Esophagus squamous epithelium (tissue), 5 donors: ENCODE measurements at places on chromosomes 5 and 9. TPM values are rescaled to one million over a fixed set of nuclear protein-coding genes. Genes with fewer than 3 reads are reported as not detected.

BTNL3 gene
- not detected for total RNA-seq

- no peaks in the 10 kb centered on the region for H3K36me3 ChIP-seq
- peak overlapping the region; percentile 39 for H3K4me3 ChIP-seq
- no peak for DNase-seq
Observed at GRCh38 chr9:136328622-136329041, 1.3 kb downstream of the GPSM1 start.

DNA sequence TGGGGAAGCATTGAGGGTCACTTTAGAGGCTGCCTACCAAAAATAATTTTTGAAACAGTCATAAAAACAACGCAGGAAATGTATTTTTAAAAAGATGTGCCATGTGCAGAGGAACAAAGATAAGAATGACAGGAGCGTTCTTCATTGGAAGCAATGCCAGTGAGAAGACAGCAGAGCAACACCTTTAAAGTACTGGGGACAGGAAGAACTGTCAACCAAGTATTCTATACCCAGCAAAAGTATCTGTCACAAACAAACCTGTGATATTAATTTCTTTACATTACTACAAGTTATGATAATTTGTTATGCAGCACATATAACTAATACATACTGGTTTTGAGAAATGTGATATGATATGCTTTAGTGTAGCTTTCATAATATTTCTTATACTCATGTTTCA, 675.6 kb downstream of the IRX1 start:
- DNase-seq: no peak
- no peak overlapping the region for H3K27ac ChIP-seq
- H3K4me3 ChIP-seq: no peak overlapping the region

DNA sequence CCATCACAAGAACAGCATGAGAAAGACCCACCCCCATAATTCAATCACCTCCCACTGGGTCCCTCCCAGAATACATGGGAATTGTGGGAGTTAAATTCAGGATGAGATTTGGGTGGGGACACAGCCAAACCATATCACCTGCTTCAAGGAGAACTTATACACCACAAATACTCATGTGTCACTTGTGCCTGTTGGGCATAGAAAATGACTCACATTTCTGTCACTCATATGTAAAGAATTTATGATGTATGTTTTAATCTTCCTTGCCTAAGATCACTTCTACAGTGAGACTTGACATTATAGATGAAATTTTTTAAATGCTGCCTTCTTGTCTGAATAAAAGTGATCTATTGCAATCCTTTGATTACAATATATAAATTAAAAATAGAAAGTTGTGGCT, 23.0 kb upstream of the PRDM6 start:
- DNase-seq: no peak
- H3K36me3 ChIP-seq: no peaks in the 10 kb centered on the region

GRCh38 chr9:4287886-4288588, 11.8 kb downstream of the GLIS3 start:
- H3K27me3 ChIP-seq: no peaks in the 10 kb centered on the region
- DNase-seq: no peak
- no peak overlapping the region for H3K27ac ChIP-seq
- H3K4me3 ChIP-seq: no peak overlapping the region

- peaks cover 13% of the 10 kb centered on the region for H3K4me1 ChIP-seq
- no peaks in the 10 kb centered on the region for H3K27me3 ChIP-seq
- DNase-seq: no peak
- H3K27ac ChIP-seq: no peak overlapping the region
- no peaks in the 10 kb centered on the region for H3K36me3 ChIP-seq
Observed at GRCh38 chr9:112025850-112026249, 129.2 kb downstream of the UGCG start.

- no peak for DNase-seq
- no peaks in the 10 kb centered on the region for H3K27me3 ChIP-seq
- peaks cover 63% of the 10 kb centered on the region for H3K4me1 ChIP-seq
- no peaks in the 10 kb centered on the region for H3K36me3 ChIP-seq
- H3K27ac ChIP-seq: peak overlapping the region; percentile 92
Observed at GRCh38 chr5:72451741-72452505, 55.3 kb downstream of the ZNF366 start.

FSD1L gene
- 0.67 TPM for total RNA-seq

- no peak overlapping the region for H3K27ac ChIP-seq
- H3K4me3 ChIP-seq: no peak overlapping the region
- H3K27me3 ChIP-seq: no peaks in the 10 kb centered on the region
- H3K36me3 ChIP-seq: no peaks in the 10 kb centered on the region
Observed at GRCh38 chr5:27328480-27328879, 290.1 kb upstream of the CDH9 start.

GRCh38 chr9:77447646-77448045, 200.5 kb downstream of the GNA14 start:
- no peaks in the 10 kb centered on the region for H3K4me1 ChIP-seq
- no peak for DNase-seq
- no peaks in the 10 kb centered on the region for H3K27me3 ChIP-seq
- no peaks in the 10 kb centered on the region for H3K36me3 ChIP-seq
- no peak overlapping the region for H3K4me3 ChIP-seq
- H3K27ac ChIP-seq: no peak overlapping the region

DNA sequence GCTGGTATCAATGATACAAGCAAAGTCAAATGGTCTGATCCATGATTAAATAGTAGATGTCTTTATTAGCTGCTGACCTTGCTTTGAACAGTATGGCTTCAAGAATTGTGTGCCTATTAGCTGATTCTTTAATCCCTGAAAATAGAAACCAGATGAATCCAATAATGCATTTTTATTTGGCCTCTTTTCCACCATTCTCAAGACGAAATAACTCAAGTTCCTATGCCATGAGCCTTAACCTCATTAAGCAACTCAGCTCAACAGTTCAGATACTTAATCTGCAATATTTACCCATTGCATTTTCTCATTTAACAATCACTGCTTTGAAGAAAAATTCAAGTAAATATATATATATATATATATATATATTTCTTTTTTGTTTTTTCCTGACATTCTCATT, 588.6 kb upstream of the MEF2C start:
- no peak overlapping the region for H3K4me3 ChIP-seq
- H3K27me3 ChIP-seq: no peaks in the 10 kb centered on the region
- no peak for DNase-seq
- no peaks in the 10 kb centered on the region for H3K36me3 ChIP-seq
- H3K27ac ChIP-seq: no peak overlapping the region

DNA sequence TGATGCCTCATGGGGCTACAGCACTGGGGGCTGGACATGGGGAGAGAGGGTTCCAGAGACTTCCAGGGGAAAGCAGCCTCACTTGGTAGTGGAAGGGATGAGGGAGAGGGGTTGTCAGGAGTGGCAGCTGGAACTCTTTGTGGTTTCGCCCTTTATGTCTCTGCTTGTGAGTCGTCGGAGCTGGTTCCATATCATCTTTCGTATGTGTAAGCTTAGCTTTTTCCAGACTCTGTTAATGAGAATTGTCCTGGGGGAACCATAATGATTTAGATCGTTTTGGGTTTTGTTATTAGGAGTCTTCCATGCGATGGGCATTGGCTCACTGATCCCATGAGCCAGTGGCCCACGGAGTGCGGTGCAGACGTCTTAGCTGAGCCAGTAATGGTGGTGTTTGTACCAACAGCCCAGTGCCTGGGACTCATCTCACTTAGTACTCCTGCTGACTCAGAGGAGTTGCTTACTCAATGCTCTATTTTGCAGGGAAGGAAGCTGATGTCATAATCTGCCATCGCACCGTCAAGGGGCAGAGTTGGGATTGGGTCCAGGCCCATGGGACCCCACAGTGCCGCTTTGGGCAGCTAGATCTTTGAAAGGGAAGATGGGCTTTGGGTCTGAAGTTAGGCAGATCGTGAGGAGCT, 48.5 kb downstream of the NEK6 start:
- H3K4me3 ChIP-seq: no peak overlapping the region
- H3K4me1 ChIP-seq: no peaks in the 10 kb centered on the region
- no peaks in the 10 kb centered on the region for H3K36me3 ChIP-seq
- H3K27me3 ChIP-seq: no peaks in the 10 kb centered on the region
- DNase-seq: no peak

TSPAN17 gene
- 31.3 TPM for total RNA-seq

DNA sequence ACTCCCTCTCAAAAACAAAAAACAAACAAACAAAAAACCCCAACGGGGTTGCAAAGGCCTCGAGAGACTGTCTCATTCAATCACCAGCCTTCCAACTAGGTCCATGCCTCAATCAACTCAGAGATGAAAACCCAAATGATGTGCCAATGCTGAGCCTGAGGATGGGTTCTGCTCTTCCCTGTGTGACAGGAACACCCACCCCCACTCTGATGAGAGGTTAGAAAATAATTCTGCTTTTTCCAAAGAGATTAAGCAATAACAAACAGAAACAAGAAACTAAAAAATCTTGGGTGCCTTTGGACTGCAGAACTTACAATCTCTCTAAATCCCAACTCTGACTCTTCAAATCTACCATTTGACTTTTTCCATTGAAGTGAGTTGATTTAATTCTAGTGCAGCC, 25.5 kb upstream of the FBP1 start:
- no peaks in the 10 kb centered on the region for H3K27me3 ChIP-seq
- no peaks in the 10 kb centered on the region for H3K4me1 ChIP-seq
- H3K27ac ChIP-seq: no peak overlapping the region

- no peaks in the 10 kb centered on the region for H3K36me3 ChIP-seq
- DNase-seq: no peak
- no peak overlapping the region for H3K4me3 ChIP-seq
Observed at GRCh38 chr9:100492952-100493351, 20.0 kb downstream of the TMEFF1 start.

DNA sequence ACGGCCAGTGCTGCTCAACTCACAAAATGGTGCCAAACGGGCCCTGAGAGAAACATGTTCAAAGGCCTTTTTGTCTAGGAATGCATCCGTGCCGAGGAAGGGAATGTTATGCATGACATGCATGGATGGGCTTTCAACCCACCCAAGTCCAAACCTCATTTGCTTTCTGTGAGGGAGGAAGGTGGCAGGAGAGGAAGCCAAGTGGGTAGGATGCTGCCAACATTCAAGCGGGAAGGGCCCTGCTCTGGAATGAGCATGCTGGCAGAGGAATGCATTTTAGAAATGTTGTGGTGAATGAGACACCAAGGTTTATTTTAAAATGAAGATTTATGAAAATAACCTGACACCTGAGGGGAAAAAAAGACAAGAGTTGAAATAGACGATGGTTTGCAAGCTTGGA, 479.1 kb downstream of the CCDC171 start:
- H3K4me1 ChIP-seq: no peaks in the 10 kb centered on the region
- H3K4me3 ChIP-seq: no peak overlapping the region
- H3K27me3 ChIP-seq: no peaks in the 10 kb centered on the region

TXNDC15 gene
- 42.7 TPM for total RNA-seq

DNA sequence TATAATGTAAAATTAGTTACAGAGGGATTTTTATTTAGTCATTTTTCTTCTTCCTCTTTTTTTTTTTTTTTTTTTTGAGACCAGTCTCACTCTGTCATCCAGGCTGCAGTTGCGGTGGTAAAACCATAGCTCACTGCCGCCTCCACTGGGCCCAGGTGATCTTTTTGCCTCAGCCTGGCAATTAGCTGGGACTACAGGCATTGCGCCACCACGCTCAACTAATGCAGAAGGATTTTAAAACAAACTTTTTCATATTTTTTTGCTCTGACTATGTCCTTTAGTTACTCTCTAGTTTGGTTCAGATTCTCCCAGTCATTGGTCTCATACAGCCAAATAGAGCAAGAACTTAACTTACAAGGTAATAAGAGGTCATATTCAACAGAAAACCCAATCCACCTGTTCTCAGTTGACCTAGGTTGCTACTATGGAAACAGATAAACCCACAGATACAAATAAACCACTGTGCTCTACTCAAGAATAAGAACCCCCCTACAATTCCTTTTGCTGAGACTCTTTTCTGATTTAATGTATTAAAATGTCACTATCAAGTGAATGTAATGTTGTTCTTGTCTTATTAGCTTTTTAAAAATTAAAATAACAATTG, 50.1 kb upstream of the TTC39B start:
- H3K27ac ChIP-seq: no peak overlapping the region
- no peak for DNase-seq
- no peaks in the 10 kb centered on the region for H3K36me3 ChIP-seq
- no peak overlapping the region for H3K4me3 ChIP-seq
- H3K27me3 ChIP-seq: no peaks in the 10 kb centered on the region

- no peak for DNase-seq
- no peaks in the 10 kb centered on the region for H3K27me3 ChIP-seq
- H3K4me3 ChIP-seq: no peak overlapping the region
- no peak overlapping the region for H3K27ac ChIP-seq
- no peaks in the 10 kb centered on the region for H3K36me3 ChIP-seq
Observed at GRCh38 chr5:157245886-157246285, 20.0 kb upstream of the CYFIP2 start.

DNA sequence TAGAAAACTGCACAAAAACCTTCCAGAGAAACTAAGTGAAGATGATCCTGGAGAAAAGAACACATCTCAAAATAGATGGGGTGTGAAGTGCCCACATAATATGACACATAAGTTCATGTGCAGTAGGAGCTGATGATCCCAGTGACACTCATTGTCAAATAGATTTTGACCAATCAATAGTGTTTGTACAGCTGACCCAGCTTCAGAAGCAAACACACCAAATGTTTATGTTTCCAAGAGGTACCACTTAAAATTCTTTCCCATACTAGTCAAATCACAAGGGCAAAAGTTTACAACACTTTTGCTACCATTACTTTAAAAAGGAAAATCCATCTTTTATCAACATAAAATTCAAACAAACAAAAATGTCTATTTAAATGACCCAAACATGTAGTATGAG, 175.0 kb downstream of the MLLT3 start:
- H3K4me1 ChIP-seq: no peaks in the 10 kb centered on the region
- no peaks in the 10 kb centered on the region for H3K36me3 ChIP-seq
- DNase-seq: no peak
- no peak overlapping the region for H3K27ac ChIP-seq
- no peak overlapping the region for H3K4me3 ChIP-seq
